ENCODE measurements at places on chromosomes 13 and 19.
A peak's percentile ranks its signal among the peaks of the same experiment; 100 is the strongest.

DNA sequence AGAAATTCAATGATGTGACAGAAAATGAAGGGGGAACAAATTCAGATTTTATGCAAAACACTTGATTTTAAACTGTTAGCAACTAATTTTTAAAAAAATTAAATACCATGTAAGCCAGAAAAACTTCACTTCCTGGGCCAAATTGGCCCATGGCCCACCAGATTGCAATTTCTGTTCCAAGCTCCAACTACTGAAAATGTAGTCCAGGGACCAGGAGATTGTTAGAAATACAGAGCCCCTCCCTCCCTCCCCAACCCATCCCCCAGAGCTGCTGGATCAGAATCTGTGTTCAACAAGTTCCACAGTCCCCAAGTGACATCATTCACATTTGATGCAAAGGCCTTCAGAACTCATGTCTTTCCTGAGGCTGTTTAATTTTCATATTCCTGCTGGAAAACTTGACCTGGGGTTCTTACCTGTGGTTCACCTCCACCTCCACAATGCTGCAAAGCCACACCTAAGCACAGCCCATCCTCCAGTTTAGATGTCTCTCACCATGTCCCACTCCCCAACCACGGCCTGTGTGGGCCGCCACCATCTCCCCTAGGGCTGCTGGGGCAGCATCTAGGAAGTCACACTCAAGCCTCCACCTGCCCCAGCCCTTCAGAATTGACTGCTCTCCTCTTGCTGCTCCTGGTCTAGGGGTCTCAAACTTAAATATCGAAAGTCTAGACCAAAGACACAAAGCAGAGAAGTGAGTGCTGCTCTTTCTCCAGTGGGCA, 482.0 kb downstream of the UQCRFS1 start:
- no peak for DNase-seq

DNA sequence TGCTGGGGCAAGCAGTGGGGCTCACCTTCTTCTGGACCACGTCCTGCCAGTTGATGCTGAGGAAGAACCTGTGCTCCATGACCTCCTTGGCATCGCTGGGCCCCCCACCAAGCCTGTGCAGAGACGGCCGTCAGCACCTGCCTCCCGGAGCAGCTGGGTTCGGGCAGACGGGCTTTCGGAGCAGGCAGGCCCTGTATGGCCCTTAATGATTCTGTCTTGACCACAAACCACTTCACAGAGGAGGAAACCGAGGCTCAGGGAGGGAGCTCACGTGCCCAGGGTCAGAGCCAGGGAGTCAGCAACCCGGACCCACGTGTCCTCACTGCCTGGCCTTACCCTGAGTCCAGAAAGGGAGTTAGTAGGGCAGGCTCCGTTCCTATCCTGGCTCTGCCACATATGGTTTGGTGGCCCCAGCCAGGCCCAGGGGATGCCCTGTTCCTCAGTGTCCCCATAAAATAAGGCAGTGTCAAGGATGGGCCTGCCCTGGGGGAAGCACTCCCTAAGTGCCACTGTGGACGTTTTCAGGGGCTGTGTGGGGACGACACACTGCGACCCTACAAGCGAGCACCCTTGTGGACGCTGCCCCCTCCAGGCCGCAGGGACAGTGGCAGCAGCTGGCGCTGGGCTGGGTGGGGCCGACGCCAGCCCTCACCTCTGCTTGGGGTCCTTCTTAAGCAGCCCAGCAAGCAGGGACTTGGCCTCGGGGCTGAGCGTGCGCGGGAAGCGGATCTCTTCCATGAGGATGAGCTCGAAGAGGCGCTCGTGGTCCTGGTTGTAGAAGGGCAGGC, 8.9 kb upstream of the CCNP start:
- no peak for DNase-seq

GRCh38 chr13:31485651-31486051, 253.7 kb upstream of the RXFP2 start:
- DNase-seq = no peak

DNA sequence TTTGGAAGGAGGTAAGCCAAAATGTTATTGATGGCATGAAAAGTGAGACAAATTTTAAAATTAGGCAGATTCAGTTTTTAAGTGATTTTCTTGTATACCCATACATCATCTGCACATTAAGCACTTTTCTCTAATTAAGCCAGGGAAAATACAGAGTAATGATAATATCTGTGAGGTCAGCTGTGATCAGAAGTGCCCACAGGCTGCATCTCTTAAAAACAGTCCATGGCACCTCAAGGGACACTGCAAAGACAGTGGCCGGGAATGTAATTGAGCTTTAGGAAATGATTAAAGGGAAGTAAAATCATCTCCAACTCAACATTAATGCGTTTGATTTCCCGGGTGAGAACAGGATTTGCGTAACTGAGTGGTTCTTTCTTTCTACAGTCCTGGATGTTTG, 2.0 kb downstream of the COL4A1 start:
- no peak for DNase-seq

- DNase-seq = no peak
Observed at GRCh38 chr19:31908496-31909225, 436.7 kb upstream of the ZNF507 start.

- DNase-seq = peak; percentile 2
Observed at GRCh38 chr13:97434397-97435201, 630 bp downstream of the RAP2A start.

GRCh38 chr13:112330479-112331381, 45.4 kb upstream of the SPACA7 start:
- no peak for DNase-seq

DNA sequence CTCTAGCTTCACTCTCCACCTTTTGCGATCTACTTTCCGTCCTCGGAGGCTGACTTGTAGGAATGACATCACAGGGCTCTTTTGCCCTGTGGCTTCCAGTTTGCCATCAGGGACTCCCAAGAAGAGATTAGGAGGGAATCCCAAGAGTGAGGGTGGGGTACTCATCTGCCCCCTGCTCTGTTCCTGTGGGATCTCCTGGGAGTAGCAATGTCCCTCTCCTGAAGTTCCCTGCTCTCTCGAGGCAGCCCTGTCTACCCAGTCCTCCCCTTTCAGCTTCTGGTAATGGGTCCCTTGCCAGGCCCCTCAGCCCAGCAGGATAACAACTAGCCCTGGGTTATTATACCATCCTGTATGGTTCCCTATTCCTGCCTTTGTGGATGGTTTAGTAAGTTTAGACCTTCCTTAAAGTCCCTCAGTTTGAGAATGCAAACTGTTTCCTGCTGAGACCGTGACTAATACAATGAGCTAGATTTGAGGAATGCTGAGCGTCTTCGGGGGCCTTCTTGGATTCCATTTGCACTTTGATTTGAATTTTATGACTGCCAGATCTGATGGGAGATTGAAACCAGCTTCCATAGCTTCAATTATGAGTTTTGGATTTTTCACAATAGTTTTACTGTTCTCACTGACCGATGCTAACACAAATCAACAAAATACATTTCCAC, 73.7 kb upstream of the IPO5 start:
- peak; percentile 6 for DNase-seq

DNA sequence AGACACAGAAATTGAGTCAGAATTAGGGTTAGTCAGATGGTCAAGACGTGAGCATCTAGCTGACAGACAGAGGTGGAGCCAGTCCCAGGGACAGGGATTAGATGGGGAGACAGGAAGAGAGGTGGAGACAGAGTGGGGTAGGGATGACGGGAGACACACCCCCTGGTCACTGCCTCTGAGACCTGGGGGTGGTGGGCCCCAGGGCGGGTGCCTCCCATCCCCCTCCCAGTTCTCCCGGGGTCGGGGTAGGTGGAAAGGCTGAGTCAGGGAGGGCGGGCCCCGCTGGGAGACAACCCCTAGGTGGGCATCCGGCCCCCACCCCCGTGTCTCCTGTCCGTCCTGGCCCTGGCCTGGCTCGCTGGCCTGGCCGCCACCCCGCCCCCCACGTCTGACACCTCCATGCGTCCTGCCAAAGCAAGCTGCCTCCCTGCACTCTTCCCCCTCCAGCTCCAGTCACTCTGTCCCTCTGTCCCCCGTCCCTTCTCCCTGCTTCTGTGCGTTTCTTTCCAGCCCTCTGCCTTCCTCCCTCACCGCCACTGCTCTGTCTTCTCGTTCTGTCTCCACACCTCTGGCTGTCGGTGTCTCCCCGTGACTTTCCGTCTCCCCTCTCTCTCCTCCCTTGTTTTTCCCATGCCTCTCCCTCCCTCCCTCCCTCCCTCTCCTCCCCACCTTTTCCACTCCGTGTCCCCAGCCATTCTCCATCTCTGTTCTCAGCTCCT, 15.1 kb downstream of the CCDC97 start:
- DNase-seq = peak; percentile 64

DNA sequence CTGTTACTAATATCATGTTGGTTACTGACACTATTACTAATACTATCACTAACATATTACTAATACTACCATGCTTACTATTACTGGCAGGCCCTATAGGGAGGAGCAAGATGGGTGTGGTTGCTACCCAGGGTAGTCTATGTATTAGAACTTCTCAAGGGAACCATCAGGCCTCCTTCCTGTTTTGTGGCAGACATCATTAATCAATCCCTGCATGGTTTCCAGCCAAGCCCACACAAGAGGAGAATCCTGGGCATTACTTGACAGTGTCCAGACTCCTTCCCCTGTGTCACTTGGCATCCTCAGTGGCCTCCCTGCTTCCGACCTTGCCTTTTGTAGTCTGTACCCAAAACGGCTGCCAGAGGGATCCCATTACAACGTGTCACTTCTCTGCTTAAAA, 8.9 kb downstream of the HAS1 start:
- DNase-seq = no peak

GRCh38 chr13:59364641-59365085, 799.1 kb downstream of the DIAPH3 start:
- DNase-seq = no peak

DNA sequence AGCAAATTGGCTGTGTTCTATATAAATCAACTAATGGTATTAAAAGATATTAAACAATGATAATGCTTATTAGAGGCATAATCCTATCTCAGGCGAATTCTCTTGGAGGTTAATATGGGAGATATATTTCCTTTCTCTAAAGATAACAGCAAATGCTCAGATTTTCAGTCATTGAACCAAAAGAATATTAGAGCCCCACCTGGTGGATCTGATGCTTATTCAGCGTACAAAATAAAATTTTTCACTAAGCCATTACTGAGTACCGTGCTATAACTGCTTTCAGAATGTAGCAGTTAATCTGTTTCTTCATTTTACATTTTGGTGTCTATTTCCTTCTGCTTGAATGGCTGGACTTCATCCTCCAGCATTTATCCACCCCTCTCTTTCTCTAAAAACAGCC, 143.3 kb upstream of the IPO5 start:
- no peak for DNase-seq

DNA sequence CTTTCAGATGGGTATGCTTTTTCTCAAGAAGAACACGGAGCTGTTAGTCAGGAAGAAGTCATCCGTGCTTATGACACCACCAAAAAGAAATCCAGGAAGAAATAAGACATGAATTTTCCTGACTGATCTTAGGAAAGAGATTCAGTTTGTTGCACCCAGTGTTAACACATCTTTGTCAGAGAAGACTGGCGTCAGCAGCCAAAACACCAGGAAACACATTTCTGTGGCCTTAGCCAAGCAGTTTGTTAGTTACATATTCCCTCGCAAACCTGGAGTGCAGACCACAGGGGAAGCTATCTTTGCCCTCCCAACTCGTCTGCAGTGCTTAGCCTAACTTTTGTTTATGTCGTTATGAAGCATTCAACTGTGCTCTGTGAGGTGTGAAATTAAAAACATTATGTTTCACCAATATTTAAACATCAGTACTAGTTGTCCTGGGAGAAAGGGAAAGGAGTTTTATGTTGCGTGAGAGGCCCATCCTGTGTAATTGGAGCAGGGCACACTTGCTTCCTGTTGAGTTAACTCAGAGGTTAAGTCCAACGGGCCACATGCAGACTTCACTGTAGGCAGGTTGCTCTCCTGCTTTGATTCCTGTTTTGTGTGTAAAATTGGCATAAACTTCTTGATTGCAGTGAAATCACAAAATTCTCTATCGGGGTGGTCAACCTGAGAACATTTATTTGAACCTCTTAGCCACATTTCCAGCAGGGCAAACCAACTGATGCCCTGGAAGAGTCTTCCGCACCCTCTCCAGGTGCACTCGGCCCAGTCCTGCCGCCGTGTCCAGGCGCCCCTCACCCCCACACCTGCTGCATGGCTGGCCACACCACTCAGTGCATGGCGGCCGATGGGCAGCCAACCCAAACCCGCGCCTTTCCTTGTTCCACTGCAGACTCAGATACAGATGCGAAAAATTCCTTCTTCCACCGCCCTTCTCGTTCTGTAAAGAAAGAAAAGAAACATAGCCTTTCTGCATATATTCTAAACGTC, 31.6 kb downstream of the SHISA2 start:
- DNase-seq = no peak

- no peak for DNase-seq
Observed at GRCh38 chr19:38869160-38869835, 8.8 kb downstream of the RINL start.

DNA sequence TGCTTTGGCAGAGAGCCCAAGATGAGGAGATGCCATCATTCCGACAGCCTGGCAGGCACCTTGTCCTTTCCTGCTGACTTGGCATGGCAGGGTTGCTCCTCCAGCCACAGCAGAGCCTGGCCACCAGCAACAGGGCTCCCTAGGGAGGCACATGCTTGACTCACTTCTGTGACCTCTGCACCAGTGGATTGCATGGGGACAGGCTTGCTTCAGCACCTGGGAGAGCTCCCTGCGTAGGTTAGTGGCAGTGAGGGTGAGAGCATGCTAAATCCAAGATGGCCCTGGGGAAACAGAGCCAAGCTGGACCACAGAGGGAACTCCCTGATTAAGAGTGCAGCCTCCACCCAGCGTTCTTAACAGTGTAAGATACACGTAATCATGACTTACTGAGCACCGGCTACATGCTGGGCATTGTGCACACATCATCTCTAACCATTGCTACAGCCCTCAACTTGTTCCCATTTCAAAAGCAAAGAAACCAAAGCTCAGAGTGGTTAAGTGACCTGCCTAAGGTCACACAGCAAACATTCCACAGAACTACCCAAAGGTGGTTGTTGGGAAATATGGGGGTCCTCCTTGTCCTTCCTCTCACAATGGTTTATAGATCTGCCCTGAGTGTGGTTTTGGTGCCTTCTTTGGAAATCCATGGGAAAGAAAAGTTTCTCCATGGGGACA, 116.6 kb upstream of the UQCRFS1 start:
- no peak for DNase-seq

DNA sequence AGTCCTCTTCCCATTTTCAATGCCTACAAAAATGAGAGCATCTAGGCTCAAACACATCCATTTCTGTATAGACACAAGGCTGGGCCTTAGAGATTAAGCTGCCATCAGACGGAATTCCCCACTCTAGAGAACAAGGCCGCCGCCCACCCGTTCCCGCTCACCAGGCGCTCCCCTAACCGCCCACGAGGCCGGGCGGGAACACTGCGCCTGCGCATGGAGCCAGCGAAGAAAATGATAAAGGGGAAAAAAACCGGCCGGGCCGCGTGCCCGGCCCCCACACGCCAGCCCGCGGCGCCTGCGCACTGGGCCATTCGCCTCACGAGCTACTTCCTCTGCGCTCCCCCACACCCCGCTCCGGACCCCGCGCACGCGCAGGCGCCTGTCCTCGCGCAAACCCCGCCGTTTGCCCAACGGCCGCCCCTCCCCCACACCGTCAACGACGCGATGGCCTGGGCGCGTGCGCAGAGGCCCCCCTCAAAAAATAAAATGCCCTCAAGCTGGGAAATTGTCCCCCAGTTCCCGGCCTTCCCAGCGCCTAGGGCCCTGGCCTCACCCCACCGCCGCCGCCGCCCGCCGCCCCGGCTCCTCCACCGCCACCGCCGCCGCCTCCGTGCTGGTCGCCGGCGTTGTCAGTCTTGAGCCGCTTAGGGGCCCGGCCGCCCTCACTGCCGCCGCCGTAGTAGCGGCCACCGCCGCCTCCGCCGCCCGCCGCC, 483 bp downstream of the HNRNPL start:
- peak; percentile 94 for DNase-seq

- no peak for DNase-seq
Observed at GRCh38 chr13:97875911-97876310, 77.6 kb upstream of the IPO5 start.

Measured in T1000 (cell line).